ENCODE measurements at places on chromosomes 5 and 9.

DNA sequence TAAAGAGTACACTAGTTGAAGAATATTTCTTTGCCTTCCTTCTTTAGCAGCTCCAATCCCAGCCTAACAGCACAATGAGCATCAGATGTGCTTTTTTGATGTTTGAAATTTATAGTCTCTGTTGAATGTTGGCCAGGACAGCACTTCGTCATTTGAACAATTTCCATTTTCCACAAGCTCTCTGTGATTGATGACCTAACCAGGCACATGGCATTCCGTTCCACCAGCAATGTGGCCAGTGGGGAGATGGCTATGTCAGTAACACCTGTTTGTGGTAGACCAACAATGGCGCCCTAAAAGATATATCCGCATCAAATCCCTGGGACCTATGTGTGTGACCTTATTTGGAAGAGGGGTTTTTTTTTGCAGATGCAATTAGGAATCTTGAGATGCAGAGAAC lies 66.8 kb downstream of the PALM2AKAP2 start:
- DNase-seq: no peak

DNA sequence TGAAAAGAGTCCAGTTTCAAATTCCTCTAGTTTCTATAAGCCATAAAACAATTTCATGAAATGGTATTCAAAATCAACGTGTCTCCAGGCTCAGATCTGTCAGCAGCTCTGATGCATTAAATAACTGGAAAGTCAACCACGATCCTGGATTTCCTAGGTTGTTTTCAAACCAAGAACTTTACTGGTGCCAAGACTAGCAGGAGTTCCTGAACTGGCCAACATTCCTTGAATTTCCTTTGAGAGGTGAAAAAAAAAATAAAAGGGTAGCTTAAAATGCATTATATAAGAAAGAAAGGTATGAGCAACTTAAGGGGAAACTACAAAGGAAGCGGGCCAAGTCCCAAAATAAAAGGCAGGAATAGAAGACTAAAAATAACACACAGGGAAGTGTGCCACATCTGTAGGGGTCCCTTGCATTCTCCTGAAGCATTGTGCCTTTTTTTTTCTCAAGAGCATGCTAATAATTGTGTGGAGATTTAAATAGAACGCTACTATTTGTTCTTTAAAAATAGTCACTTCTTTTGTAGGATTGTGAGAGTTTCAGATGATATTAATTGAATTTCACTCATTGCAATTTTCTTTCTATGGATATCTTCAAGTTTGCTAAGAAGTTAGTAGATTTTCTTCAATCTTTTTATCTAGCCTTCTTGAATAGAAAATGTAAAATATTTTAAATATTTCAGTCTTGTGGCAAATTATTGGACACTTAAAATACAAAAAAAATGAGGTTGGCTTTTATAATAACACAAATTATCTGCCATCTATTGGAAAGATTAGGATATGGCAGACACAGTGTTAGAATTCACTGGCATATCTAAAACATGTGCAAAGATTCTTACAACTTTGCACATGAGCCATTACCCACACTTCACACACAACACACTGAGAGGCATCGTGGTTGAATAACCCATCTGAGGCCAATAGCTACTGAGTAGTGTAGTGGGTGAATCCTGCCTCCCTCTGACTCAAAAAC lies 15.3 kb downstream of the ESM1 start:
- no peak for DNase-seq

DNA sequence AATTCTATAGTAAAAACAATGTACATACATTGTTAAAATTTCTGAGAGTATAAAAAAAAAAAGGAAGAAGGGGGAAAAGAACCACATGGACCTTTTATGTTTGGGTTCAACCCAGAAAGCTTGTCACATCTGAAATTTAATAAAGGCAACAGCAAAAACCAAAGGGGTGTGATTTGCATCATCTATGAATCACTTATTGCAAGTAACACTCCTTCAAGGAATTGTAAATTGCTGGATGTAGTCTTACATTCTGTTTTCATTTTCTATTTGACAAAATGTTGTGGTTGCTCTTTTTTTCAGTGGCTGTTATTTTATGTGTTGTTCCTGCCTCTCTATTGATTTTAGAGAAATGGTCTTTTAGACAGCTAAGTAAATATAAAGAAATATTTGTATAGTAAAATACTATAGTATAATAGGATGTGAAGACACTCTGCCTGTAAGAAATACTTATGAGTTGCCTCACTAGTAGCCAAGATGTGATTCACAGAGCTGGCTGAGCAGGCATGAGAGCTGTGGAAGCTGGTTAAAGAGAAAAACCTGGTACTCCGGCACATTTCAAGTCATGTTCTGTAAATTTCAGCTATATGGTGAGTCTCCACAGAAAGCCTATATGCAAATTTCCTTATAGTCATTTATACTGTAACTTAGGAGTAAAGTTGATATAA lies 131.1 kb upstream of the CNTLN start:
- no peak for DNase-seq

DNA sequence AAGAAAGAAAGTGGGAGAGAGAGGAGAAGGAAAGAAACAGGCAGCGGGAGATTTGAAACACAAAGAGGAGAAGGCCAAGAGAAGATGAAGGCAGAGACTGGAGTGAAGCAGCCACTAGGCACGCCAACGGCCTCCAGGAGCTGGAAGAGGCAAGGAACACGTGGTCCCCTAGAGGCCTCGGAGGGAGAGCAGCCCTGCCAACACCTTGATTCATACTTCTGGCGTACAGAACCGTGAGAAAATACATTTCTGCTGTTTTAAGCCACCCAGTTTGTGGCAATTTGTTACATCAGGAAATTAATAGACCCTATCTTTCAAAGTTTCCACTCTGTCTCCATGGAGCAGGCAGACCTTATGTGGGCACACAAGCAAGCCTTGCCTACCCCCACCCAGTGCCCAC lies 133.4 kb downstream of the ACTL7B start:
- no peak for DNase-seq

DNA sequence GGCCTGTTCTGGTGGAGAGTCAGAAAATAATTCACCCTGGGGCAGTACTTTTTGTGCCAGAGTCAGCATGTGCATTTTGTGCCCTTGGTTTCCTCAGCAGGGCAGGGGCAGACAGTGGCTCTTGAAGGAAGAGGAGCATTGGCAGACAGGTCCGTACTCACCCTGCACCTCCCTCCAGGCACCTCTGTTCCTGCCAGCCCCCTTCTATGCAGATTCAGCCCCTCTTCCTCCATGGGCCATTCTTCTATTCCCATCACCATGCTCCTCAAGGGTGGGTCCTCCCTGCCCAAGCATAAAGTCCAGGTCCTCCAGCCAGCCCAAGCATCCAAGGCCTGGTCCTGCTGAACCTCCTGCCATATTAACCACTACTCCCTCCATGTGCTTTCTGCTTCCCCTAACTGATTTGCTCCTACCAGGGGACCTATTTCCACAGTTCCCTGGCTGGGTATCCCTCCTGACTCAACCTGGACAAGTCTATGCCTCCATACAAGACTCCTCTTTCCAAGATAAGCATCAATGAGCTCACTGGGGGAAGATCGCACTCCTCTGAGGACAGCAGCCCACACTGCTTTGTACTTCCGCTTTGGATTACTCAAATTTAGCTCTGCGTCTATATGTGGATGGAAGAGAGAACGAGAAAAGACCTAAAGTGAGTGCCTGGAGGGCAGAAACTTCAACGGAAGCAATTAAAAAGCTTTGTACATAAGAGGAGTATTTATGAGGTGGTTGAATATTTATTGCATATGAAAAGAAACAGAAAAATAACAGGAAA lies 9.3 kb upstream of the ACSL6 start:
- no peak for DNase-seq
